ENCODE measurements at places on chromosomes 16 and 17.

GRCh38 chr16:22721511-22722100 is 92.4 kb upstream of the HS3ST2 start:
- DNase-seq, result no peak

DNA sequence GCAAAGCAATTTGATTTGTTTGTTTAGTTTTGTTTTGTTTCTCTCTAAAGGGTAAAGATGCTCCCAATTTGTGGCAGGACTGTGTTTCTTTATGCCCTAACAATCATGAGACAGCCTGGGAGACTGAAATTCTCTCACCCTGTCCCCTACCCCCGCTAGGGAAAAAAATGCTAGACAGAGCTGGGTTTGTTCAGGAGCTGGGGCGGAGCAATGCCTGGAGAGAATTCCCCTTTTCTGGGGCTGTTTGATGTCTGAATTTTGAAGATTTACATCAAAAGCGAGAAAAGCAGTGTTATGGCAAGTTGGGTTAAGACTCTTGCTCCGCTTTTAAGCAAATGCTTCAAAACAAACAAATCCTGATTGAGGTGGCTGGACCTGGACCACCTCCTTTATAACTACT is 8.4 kb downstream of the MAF start:
- no peak for DNase-seq

- DNase-seq, result no peak
These were observed 41.5 kb downstream of the CD300LF start for GRCh38 chr17:74671031-74671771.

- DNase-seq, result no peak
These were observed 9.7 kb upstream of the BAIAP2 start for GRCh38 chr17:81025065-81025740.

- DNase-seq, result no peak
These were observed 9.6 kb upstream of the PLEKHG4 start for GRCh38 chr16:67269766-67270165.

DNA sequence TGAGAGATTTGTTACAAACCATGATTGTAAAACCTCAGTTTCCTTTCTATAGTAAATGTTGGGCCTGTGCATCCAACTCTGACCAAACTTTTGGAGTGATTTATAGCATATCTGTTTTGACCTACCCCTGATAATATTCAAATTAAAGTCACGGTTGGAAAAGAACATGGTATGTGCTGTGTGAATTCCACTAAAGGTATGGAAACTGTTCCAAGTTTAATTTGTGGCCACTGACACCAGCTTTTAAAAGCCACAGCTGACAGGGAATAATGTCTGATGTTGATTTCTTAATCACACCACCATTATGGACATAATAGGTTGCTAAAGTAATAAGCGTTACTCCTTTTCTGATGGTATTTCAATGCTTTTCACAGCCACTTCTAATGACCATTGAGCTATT is 1215.9 kb downstream of the CDH8 start:
- DNase-seq, result no peak

DNA sequence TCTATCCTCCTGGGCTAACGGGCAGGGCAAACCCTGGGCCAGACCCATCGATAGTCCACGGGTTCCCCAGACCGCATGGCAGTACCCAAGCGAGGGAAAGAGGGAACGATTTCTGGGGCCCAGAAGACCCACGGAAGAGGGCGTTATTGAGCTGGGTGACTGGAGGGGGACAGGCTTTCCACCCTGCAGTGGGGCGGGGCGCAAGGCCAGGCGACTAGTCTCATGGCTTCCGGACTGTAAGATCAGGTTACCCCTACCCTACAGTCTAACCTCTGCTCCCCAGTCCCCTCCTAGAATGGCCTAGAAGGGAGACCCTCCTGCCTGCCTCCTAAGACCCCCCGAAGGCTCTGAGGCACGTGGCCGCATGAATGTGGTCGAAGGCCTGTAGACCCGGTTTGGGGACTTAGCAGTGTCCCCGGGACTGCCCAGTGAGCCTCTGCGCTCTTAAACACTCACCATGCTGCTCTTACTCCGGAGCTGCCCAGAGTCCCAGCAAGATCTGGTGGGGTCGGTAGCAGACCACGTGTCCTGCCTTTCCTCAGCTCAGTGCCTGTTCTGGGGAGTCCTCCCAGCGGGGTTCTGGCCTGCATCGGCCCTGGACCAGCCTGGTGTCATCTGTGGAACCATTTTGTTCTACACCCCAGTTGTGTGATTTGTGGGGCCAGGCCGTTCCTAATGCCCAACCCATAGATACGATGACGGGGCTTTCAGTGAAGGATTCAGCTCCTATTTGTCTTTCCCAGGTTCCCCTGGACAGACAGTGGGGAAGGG is 13.2 kb upstream of the AURKB start:
- DNase-seq, result peak; percentile 74

DNA sequence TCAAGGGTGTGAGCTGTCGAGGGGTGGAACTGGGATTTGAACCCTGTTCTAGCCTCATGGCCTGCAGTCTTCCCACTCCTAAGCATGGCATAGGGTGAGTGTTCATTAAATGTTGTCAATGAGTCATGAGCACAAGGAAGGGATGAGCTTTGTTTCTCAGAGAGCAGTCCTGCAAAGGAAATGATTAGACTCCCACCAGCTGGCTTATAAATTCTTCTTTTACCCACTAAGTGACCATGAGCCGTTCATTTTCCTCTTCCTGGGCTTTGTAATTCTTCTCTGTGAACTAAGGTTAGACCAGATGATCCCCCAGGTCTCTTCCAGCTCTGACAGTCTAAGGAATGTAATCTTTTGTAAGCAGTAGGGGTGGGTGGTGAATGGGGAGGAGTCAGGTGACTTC is 47.9 kb upstream of the HNF1B start:
- DNase-seq, result no peak

DNA sequence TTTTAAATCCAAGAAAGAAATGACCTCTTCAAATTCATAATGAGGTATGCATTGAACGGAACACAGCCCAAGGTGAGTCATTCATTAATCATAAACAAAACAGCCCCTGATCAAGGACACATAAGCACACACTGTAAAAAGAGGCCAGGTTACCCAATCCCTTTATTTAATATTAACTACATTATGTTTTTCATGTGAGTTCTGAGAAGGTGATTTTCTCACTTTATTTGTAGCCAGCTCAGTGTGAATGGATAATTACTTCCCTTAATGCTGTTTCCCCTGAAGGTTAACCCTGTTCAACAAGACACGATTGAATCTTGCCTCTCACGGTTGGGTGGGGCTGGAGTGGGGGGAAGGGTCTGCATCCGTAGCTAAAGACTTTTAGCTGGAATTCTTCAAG is 257.3 kb upstream of the SALL1 start:
- no peak for DNase-seq

- no peak for DNase-seq
These were observed 1.5 kb downstream of the DLX3 start for GRCh38 chr17:49993423-49994060.

GRCh38 chr16:1691276-1691675 is 13.2 kb downstream of the JPT2 start:
- DNase-seq, result no peak

DNA sequence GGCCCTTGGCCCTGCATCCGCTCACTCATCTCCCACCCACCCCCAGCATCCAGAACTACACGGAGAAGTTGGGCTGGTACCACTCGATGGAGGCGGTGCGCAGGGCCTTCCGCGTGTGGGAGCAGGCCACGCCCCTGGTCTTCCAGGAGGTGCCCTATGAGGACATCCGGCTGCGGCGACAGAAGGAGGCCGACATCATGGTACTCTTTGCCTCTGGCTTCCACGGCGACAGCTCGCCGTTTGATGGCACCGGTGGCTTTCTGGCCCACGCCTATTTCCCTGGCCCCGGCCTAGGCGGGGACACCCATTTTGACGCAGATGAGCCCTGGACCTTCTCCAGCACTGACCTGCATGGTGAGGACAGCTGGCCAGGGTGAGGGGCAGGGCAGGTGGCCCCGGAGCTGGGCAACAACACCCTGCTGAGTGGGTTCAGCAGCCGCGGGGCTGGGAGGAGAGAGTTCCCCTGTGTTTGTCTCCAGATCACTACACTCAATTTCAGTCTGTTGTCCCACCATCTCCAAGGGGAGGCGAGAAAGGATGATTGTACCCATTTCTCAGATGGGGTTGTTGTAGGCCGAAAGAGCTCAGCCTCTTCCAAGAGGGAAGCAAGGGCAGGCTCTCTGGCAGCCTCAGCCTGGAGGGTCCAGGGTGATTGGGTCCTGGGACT is 14.4 kb downstream of the MMP15 start:
- no peak for DNase-seq

Data from OCI-LY7 (cell line).